ENCODE measurements at places on chromosomes 7 and 10.

- DNase-seq: no peak
These were observed 45.0 kb downstream of the ZFAND4 start for GRCh38 chr10:45627412-45628048.

GRCh38 chr7:71015252-71015900 lies 116.6 kb upstream of the GALNT17 start:
- no peak for DNase-seq

DNA sequence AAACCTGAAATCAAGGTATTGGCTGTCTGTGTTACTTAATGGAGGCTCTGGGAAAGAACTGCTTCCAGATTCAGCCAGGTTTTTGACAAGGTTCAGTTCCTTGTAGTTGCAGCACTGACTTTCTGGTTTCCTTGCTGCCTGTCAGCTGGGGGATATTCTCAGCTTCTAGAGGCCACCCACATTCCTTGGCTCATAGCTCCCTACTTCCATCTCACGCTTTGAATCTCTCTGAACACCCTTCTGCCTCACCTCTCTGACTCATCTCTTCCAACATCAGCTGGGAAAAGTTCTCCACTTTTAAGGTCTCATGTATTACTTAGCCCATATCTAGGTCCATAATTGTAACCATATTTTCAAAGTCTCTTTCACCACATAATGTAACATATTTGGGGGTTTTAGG lies 22.9 kb upstream of the GPR22 start:
- DNase-seq: no peak

DNA sequence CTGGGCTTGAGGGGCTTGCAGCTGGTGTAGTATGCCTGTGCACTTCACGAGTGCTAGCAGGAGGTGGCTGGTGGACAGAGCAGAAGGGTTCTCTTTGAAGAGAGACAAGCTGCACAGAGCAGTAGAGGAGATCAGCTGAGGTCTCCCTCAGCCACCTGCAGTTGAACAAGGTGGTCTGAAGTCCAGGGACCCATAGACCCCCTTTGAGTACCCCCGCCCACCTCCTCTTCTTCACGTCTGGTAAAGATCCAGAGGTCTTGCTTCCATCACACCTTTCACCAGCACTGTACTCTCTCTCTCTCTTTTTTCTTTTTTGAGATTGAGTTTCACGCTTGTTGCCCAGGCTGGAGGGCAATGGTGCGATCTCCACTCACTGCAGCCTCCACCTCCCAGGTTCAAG lies 157.2 kb downstream of the GFRA1 start:
- DNase-seq: no peak

GRCh38 chr7:157479326-157479725 lies 142.5 kb downstream of the DNAJB6 start:
- DNase-seq: no peak

DNA sequence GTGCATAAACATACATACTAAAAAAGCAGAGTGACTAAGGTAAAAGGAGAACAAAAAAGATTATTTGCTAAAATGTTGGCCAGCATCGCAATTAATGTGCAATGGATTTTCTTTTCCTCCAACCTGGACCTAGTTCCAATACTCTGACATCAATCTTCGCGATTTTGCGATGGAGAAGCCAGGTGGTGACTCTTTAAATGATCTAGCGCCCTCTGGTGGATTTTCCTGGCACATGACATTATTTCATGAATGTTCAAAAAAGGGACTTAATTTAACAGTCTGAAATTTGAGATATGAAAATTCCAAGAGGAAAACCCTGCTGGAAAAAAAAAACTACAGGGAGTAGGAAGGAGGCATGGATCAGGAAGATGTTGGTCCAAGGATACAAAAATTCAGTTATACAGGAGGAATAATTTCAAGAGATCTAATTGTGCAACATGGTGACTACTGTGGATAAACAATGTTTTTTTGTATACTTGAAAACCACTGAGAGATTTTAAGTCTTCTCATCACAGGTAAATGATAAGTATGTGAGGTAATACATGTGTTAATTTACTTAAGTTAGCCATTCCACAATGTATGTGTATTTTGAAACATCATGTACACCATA lies 4.3 kb upstream of the KCNMA1 start:
- peak; percentile 53 for DNase-seq

DNA sequence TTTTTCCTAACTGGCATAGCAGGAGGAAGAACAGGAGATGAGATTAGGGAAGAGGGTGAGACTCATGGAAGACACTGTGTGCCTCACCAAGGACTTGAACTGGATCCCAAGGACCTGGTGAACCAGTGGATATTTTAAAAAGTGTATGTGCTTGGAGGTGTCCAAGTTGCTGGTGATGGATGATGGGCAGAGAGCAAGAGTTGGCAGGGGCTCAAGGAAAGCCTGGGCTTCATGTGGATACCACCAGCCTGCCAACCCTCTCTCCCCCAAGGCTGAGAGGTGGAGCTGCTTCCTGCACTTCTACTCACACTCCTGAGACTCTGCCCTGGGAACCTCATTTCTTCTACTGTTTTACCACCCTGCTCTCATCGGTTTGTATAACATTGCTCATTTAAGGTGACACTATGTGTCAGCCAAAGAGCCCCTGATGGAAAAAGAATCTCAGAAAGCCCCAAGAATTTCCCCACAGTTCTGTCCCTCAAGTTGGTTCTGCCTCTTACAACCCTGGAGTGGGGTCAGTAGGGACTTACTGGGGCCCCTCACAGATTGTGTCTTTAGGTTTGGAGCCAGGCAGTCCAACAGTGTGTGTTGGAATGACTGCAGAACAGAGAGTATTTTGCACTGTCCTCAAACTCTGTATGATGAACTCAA lies 56.2 kb upstream of the PDCD4 start:
- DNase-seq: no peak

- no peak for DNase-seq
These were observed 374.8 kb upstream of the AKR1E2 start for GRCh38 chr10:4450981-4451908.

DNA sequence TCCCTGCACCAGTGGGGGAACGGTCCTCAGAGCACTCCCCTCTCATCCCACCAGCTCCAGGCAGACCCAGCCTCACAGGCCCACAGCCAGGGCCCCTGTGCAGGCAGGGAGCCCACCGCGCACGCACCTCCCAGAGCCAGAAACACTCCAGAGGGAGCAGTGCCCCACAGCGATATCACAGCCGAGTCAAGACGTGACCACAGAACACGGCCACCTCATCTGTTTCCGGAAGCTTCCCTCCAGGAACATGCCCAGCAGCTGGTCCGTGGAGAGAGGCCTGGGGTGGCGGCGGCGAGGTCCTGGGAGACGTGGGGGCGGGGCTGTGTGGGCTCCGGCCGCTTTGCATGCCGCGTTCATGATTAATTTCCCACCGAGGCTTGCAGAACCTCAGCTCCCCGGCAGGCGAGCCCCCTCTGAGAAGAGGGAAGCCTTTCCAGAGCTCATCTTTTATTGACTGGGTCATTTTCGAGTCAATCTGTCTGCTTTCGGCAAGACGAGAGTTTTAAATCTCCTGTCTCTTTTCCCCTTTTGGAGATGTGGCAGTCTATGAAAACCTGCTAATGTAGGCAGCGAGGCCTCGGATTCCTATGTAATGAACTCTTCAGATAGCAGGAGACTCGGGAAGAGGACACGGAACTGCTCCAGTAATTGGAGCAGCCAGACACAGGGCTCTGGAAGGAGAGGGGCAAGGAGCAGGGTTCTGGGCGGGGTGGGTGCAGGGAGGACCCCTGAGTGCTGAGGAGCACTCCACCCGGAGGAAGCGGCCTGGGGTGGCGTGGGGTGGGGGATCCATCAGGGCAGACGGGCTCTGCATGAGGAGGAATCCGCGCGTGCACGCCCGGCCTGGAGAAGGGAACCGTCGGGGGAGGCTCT lies 242.8 kb downstream of the ELFN1 start:
- no peak for DNase-seq

DNA sequence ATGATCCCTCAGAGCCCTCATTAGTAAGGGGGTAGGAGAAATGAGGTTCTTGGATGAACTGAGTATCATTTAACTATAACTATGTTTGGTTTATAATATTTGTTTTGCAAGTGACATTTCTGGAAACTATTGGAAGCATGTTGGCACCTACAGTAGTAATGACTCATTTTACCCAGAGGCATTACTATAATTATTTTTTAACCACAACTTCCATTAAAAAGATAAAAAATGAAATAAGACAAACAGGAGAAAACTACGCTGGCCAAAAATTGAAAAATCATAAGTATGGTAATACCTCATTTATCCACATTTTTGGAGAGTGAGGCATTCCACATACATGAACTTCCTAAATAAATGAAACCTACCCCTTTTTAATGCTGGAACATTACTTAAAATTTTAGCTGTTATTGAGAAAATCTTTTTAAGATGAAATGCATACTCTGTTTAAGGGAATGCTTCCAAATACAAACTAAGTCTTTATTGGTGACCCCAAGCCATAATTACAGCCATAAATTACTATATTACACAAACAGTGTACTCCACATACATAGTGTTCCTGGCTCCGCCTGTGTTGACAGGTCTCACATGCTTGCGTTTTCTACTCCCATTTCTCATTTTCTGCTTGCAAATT lies 84.6 kb upstream of the CAPZA2 start:
- no peak for DNase-seq

GRCh38 chr7:36971515-36972139 lies 247.3 kb upstream of the AOAH start:
- no peak for DNase-seq

DNA sequence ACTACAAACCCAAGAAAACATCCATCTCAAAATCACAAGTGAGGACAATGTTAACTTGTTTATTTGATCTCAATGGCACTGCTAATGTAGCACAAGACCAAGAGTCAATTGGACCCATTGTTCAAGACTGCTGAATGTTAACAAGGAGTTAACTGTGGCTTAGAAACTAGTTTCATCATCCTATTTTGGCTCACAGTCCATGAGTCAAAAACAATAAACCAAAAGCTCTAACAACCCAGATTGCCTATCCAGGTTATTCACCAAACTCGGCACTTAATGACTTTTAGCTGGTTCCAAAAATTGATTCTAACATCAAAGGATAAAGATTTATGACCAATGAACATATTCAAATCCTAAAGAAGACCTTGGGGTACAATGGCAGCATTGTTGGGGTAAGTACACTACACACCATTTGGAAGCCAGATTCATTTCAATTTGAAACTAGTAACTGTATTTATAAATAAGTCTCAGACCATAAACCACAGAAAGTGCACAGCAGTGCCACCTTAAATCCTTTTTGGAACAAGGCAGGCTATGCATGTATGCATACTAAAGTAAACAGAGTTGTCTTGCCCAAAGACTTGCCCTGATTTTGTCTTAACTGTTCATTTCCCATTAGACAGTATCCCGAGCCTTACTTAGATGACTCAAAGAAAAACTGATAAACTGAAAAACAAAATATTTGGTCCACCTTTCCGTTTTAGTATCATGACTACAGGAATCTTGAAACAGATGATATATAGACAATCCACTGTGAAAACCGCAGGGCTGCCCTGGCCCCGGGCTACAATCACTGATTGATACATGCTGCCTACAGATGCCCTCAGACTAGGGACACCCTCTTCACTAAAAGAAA lies 84.5 kb downstream of the SRPK2 start:
- peak; percentile 23 for DNase-seq

- DNase-seq: no peak
These were observed 15.0 kb downstream of the ELN start for GRCh38 chr7:74042746-74043522.

DNA sequence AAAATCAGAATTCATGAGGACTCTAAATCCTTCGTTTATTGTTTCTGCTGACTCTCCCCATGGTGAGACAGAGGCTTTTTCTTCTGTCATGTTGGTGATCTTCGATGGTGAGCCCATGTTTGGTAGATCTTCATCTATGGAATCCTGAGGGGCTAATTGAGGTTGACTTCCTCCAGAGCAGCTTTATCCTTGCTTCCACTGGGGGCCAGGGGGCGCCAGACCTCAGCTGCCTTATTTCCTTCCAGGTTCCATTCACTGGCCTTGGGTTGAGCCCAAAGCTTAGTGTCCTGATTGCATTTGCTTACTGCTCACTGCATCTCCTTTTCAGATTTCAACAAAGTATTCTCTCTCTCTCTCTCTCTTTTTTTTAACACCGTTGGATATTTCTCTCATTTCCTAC lies 80.7 kb downstream of the GCC1 start:
- no peak for DNase-seq

DNA sequence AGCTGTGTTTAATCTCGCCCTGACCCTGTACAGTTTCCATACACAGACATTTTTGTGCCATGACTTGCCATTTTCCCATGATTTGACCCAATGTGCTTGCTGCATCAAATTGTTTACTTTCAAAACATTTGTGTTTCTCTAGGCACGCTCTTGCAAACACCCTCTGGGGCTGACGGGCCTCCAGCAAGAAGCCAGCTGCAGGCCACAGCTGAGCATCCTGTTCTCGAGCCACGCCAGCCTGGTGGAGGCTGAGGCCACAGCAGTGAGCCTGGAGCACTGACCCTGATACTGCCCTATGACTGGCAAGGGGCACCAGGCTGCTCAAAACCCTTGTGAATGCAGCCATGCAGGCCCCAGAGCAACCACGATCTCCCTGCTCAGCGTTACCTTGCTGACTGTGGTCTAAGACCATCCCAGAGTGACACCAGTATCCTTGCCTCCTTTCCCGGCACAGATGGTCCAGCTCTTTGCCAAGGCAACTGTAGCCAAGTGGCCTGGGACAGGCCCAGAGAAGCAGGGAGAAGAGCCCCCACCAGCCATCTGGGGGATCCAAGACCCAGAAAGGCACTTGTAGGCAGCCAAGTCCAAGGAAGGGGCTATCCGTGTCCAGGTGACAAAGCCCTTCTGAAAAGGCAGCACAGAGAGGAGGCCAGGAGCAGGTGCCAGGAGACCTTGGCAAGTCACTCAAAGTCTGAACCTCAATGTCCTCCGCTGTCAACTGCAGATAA lies 78.5 kb downstream of the OAT start:
- no peak for DNase-seq

GRCh38 chr10:33195608-33196376 lies 138.7 kb downstream of the NRP1 start:
- no peak for DNase-seq

DNA sequence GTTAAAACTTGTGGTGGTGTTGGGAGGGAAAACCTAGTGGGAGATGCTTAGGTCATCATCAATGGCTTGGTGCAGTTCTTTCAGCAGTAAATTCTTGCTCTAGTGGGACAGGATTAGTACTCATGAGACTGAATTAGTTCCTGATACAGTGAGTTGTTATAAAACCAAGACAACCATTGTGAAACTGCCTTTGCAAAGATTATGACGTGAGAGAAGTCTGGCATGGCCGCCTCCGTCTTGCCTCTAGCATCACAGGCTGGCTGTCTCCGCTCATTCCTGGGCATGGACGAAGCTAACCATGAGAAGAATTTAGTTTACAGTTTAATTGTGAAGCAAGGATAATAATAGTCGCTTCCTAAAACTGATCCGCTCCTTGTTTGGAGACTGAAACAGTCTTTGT lies 186.4 kb downstream of the KIF20B start:
- DNase-seq: no peak

- no peak for DNase-seq
These were observed 1.5 kb upstream of the HECW1 start for GRCh38 chr7:43110791-43111535.
